ENCODE measurements at places on chromosomes 16 and 17.

- DNase-seq = no peak
Measured at GRCh38 chr16:51553910-51554309, 402.8 kb upstream of the SALL1 start.

DNA sequence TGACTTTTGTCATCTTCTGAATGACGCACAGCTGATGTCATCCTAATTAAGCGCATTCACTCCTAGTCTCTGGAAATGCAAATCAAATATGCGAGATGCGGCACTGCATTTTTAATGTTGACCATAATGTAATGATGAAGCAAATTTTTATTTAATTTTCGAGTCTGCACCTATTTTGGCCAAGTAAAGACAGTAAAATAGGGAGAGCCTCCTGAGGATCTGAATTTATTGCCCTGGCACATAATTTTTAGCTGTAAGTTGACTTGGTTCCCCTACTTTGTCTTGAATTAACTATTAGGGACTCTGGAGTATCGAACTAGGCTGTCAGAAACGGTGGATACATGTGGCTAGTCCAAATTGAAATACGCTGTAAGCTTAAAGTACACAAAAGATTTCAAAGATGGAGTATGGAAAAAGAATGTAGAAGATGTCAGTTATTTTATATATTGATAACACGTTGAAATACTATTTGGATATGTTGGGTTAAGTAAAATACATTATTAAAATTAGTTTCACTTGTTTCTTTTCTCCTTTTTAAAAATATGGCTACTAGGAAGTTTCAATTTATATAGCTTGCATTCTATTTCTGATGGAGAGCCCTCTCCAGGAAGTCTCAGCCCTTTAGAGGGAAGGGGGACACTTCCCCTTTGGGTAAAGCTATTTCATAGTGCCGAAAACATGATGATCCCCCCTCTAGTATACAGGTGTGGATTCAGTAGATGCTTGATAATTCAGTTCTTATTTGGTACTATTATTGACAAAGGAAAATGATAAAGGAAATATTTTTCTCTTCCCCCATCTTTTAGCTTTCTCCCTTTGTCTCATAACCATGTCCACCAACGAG, 991 bp downstream of the KPNA2 start:
- DNase-seq = no peak

- DNase-seq = no peak
Measured at GRCh38 chr16:20675488-20676267, 21.8 kb downstream of the ACSM1 start.

- no peak for DNase-seq
Measured at GRCh38 chr17:49565948-49566491, 9.7 kb upstream of the NXPH3 start.

DNA sequence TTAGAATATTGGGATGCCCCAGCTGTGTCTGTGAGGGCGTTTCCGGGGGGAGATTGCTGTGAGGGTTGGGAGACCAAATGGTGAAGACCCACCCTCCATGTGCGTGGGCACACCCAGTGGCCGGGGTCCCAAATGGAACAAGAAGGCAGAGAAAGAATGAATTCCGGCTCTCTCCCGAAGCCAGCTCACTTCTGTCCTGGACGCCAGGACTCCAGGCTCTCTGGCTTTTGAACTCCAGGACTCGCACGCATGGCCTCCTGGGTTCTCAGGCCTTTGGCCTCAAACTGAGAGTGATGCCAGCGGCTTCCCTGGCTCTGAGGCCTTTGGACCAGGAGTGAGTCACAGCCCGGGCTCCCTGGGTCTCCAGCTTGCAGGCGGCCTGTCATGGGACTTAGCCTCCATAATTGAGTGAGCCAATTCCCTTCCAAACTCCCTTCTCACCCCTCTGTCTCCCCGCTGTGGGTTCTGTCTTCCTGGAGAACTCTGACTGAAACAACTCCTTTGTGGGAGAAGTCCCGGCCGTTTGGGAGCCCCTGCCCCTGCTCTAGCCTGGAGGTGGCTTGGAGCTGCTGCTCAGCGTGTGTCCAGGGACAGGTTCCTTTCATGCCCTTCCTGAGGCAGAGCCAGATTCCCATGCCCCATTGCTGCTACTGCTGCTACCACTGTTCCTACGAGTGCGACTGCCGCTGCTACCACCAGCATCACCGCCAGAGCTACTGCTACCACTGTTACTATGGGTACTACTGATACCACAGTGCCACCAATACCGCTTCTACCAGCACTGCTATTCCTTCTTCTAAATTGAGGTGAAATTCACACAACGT, 49.8 kb upstream of the CBX4 start:
- DNase-seq = no peak

DNA sequence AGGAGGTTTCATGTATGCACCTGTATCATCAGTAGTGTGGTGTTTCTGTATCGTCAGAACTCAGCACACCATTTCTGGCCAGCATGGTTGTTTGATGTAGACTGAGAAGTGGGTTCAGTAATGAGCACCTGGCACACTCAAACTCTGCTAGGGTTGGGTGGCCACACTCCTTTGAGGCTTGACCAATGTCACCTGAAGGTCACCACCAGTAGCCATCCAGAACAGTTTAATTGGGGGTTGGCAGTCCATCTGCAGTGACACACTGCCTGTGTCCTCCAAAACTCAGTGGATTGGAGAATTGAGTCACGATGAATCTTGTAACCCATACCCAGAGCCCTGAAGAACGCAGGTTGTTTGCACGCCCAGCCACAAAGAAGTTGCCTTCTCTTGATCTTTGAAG, 86.8 kb upstream of the HSBP1 start:
- no peak for DNase-seq

DNA sequence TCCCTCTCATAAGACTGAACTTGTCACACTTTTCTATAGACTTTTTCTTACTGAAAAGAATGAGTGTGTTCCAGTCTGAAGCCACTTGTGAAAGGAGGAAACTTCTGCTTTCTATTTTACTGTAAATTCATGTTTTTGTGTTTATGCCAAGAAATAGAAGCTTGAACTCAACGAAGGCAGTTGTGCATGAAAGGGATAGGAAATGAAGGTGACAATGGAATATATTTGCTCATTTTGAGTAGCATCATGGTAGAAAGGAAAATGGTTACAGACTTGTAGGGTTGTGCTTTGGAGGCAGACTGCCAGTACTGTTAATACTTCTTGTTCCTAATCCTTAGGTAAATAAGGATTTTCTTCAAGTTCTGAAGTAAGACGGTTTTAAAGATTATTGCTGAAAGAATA, 8.1 kb downstream of the CLTC start:
- DNase-seq = no peak

DNA sequence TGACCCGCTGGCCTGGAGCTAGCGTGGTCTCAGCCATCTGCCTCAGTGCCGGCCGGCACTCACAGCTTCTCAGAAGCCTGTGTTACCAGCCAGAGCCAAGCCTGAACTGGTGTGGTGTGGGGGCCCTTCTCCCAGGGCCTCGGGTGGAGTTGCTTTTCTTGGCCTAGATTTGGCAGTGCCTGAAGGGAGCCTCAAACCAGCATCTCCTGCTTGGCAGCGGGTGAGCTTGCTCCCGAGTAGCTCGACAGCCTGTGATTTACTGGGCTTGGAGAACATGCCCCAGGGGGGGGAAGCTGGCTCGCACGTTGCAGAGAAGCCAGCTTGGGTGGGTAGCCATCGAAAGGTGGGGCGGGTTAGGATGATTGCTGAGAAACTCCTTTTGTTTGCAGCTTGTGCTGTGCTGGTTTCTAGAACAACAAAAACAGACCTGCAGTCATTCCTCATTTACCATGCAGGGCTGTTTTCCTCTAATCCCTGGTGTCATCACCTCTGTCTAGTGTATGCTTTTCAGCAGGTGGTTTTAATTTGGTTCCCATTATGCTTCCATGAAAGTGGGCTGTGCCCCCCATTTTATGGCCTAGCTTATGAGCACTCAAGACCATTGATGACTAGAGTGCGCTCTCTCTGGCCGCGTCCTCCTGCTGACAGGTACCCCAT, 42.2 kb downstream of the TBCD start:
- no peak for DNase-seq

DNA sequence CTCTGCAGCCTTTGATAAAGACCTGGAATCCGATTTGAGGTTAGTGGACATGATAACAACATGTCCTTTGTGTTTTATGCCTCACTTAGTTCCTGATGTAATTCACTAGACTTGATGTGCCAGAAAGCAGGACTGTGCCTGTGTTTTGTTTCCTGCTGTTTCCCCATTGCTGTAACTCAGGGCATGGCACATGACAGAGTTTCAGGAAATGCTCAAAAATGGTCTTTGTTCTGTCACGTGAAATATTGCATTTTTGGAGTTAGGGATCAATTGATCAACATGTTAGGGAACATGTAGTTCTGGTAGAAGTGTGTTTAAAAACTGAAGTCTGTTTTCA, 32.8 kb downstream of the DHX38 start:
- no peak for DNase-seq

GRCh38 chr17:43628089-43628650, 33.6 kb downstream of the MEOX1 start:
- no peak for DNase-seq

GRCh38 chr17:44967907-44968224, 237 bp downstream of the C1QL1 start:
- DNase-seq = no peak
